Activated T-cell treated with anti-CD3 and anti-CD28 coated beads for 4 hours (primary cell): ENCODE measurements at places on chromosomes 1 and 21.

DNA sequence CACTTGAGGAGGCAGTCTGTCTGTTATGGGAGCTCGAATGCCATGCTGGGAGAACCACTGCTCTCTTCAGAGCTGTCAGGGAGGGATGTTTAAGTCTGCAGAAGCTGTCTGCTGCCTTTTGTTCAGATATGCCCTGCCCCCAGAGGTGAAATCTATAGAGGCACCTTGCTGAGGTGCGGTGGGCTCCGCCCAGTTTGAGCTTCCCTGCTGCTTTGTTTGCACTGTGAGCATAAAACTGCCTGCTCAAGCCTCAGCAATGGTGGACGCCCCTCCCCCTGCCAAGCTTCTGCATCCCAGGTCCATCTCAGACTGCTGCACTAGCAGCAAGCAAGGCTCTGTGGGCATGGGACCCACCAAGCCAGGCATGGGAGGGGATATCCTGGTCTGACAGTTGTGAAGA is 247.5 kb downstream of the LMX1A start:
- DNase-seq: no peak

DNA sequence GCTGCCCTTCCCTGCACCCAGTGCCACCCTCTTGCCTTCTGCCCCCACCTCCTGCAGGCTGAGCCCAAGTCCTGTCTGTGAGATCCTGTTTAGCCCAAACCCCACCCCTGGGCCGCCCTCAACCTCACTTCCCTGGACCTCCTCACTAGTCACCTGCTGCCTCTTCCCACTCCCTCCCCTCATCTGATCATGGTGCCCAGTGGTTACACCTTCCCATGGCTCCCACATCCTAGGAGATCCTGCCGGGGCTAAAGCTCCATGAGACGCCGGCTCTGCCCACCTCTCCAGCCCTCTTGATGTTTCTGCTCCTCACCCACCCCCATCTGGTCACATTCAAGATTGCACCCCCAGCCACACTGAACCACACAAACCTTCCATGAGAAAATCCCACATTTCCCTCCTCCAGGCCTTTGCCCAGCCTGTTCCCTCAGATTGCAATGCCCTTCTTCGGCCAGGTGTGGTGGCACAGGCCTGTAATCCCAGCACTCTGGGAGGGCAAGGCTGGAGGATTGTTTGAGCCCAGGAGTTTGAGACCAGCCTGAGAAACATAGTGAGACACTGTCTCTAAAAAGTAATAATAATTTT is 17.0 kb downstream of the TTC39A start:
- DNase-seq: no peak

DNA sequence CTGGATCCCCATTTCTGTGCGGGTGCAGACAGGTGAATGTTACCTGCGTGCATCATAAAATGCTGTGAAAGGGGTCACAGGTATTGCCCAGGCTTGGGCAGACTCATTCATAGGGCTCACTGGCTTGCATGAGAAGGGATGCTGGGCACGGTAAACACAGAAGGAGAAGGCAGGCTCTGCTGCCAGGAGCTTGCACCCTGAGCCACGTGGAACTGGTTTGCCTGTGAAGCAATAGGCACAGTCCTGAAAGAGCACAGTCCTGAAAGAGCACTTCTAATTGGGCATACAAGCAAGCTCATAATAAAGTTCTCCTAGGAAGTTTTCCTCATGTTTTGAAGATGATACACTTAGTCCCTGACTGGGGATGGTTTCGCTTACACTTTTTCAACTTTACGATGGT is 40.9 kb downstream of the GALNT2 start:
- no peak for DNase-seq

DNA sequence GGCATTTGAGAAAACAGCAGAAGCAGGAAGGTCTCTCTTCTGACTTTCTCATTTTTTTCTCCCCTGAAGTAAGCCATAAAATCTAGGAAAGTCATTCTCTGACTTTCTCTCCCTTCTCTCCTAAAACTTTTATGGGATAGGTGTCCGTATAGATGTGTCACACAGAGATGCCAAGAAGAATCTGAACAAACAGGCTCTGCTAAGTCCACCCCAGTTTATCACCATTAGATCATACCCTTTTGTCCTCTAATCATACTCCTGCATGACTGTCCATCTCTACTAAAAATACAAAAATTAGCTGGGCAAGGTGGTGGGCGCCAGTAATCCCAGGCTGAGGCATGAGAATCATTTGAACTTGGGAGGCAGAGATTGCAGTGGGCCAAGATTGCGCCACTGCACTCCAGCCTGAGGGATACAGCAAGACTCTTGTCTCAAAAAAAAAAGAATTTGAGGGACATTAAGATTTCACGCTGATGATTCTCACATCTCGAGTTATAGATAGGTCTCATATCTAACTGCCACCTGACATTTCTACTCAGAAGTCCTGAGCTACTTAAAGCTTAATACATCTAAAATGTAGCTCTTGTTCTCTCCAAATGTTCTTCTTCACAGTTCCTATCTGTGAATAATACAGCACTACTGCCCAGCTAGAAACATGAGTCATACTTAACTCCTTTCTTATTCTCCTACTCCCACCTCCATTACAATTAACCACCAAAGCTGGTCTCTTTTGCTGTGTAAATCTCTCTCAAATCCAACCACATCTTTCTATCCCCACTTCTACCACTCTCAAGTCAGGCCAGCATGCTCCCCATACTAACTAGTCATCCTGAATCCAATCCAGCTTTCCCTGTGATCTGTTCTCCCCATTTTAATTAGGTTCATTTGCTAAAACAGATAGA is 47.7 kb downstream of the ZNF644 start:
- no peak for DNase-seq

DNA sequence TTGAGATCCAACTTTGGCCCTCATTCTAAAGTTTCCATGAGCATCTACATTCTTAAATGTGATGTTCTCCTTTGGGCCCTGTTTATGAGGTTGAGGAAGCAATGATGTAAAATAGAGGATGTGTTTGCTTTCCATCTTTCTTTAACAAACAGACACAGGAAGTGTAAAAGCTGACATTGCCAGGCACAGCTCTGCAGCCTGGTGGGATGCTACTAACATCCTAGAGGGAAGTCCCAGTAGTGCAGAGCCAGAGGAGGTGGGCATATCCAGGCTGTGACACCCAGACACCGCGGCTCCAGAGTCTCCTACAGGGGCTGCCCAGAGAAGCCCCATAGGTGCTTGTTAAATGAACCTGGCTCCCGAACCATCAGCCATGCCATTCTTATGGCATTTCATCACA is 16.2 kb downstream of the OLFML2B start:
- no peak for DNase-seq

GRCh38 chr1:165650981-165651625 is 20.1 kb downstream of the MGST3 start:
- DNase-seq: no peak

GRCh38 chr1:167819849-167820683 is 93.9 kb downstream of the ADCY10 start:
- DNase-seq: no peak

GRCh38 chr1:226645279-226645976 is 93.7 kb downstream of the ITPKB start:
- no peak for DNase-seq

DNA sequence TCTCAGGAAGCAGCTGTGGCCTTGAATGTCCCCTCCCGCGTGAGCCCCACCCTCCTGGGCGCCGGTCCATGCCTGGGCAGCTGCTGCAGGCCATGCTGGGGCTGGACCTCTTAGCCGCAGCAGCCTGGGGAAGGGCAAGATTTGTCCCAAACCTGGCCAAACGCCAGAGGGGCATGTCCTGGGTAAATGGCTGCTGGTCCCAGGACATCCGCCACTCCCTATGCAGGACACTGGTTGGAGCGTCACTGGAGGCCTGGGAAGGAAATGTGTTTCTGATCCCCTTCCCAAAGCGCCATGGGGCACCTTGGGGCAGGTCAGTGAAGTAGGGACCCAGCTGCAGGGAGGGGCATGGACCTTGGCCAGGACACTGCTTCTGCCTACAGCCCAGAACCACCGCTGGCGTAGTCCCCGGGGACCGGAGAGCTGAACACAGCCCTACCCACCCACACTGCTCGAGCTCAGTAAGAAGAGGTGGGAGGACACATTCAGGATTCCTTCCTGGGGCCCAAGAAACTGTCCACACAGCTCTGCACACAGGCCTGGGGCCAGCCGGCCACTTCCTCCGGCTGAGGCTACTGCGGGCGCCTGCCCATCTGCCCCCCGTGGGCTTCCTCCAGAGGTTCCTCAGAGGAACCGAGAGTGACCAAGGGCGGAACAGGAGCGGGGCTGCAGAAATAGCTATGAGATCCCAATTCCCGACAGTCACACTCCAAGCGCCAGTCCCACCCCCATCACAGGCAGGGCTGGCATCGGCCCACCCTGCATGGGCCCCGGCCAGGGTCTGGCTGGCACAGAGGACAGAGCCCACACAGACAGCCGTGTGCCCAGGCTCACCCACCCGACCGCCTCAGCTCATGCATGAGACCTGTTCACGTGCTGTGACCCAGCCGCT is 10.8 kb upstream of the PLEKHG5 start:
- no peak for DNase-seq

- DNase-seq: no peak
Measured at GRCh38 chr1:214349781-214350180, 68.8 kb downstream of the SMYD2 start.

GRCh38 chr1:201504799-201505502 is 2.0 kb downstream of the CSRP1 start:
- DNase-seq: no peak
